IPS DF 19.7 (cell line): ENCODE measurements at places on chromosomes 12 and 14.
A peak's percentile ranks its signal among the peaks of the same experiment; 100 is the strongest.

DNA sequence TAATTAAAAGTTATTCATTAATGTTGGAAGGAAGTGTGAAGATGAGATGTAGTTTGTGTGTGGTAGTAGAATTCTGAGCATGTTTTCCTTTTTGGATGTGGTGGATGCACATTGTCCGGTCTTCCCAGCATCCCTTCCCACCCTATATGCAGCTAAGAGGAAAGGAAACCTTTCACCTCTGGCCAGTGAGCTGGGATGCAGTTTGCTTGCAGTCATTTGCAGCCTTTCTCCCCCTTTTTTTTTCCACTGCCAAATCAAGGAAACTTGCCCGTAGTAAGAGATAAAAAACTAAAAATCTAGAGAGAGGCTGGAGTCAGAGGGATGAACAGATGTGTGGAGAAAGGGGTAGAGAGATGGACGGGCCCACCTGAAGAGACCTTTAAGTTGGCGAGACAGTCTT is 72.5 kb upstream of the SLC38A2 start:
- DNase-seq, result no peak

- DNase-seq, result no peak
These were observed 80.0 kb downstream of the AACS start for GRCh38 chr12:125145196-125145595.

DNA sequence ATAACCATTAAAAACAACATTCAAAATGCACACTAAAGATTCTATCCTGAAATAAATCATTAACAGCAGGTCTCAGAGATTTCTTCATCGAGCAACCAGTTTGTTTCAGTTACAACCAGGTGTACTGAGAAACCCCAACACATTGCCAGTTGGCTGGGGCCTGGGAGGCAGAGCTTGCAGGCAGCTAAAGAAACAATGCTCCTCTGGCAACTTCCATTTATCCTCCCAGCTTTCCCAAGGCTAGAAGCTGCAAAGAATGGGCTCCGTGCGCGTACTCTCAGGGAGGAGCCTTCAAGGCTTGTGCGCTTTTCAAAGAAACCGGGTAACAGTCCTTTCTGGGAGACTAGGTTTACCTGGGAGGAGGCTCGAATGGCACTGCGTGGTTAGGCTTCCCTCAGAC is 181.6 kb downstream of the MSRB3 start:
- DNase-seq, result no peak

GRCh38 chr12:95790033-95790916 is at the start of gene NTN4:
NTN4 (minus strand) TSS chr12:95790764; CDS start chr12:95790309, 455 bp downstream.
- no peak for DNase-seq

- no peak for DNase-seq
These were observed 338.4 kb downstream of the RAD51B start for GRCh38 chr14:68157971-68158371.

DNA sequence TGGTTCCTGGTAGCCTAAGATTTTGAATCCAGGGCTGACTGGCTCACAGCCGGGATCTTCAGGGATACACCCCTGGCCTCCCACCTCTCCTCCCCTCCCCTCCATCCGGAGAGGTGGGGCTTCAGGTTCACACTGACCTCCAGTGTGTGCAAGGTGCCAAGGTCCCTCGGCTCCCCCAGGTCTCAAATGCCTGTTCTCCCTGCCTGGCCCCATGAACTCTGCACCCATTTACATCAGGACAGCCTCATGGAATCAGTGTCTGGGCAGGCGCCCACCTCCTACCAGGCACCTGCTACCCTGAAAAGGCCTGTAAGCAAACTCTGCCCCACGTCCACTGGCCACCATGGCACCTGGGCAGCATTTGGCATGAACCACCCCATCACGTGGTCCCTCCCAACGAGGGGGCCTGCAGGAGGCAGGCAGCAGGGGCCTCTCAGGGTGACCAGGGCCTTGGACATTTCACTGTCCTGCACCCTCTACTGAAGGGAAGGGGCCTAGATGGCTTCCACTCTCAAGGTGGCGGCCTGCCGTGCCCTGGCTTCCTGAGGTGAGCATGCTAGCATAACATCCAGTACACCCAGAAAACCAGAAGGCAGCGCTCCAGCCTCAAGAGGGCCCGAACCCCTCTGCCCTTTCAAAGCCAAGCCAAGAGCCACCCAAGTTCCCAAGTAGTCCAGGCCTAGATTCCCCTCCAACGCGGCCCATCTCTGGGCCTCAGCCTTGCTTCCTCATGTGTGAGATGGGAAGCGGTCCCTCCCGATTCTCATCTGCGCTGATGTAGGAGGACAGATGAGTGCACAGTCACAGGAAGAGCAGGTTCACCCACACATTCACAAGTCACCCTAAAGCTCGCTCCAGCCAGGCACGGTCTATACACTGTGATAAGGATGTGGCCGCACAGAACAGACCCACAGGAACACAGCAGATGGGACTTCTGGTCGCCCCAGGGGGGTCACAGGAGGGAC is 37.3 kb downstream of the CCDC85C start:
- no peak for DNase-seq

GRCh38 chr12:10247436-10248058 is 34.9 kb downstream of the GABARAPL1 start:
- DNase-seq, result no peak

- DNase-seq, result no peak
These were observed 27.9 kb upstream of the GOLGA3 start for GRCh38 chr12:132856581-132856980.

DNA sequence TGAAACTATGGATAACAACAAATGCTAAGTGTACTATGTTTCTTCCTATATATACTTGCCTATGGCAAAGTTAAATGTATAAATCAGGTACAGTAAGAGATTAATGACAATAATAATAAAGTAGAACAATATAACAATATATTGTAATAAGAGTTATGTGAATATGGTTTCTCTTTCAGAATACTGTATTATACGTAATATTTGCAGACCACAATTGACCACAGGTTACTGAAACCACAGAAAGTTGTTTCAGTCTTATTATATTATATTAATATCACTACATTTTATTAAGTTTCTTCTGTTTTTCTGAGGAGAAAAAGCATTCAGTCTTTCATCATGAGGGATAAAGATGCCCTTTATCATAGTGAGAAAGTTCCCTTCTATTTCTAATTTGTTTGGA is 131.2 kb downstream of the EML1 start:
- DNase-seq, result no peak

DNA sequence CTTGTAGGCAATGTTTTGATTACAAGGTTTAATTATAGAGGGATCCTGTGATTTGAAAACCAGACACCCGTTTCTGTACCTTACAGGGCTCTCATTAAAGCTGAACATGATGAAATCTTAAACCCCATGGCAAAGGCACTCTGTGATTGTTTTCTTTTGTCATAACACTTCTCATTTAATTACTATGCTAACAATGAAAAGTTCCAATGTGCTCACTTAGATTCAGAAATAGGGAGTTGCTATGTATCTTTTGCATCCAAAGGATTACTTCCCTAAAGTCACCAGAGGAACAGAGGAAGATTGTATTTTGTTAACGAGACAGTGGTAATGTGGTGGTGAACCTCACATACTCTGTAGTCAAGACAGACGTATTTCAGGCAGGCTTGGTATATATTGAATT is 81.5 kb upstream of the MYF6 start:
- no peak for DNase-seq

GRCh38 chr12:62802984-62803383 is 132.0 kb downstream of the PPM1H start:
- no peak for DNase-seq

DNA sequence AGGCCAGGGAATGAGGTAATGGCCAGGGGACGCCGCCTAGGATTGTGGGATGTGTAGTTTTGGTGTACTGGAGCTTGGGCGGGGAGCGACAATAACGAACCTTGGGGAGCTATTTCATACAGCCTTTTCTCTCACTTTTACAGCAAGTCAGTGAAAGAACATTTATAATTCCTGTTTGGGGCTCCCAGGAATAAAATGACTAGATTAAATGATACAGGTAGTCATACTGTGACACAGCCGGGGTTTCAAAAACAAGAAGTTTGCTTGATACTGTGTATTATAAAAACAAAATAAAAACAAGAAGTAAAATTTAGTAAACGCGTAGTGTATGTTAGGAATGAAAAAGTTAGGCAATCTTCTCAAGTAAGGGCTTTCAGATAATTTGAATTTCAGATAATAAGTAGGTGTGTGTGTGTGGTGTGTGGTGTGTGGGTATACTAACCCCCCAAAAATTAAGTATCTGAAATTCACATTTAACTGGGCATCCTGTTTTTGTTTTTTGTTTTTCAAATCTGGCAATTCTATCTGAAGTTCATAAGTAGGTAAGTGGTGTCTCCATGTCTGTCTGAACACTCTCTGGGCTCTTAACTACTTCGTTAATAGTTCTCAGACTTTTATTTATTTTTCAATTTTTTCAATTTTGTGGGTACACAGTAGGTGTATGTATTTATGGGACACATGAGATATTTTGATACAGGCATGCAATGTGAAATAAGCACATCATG is 458 bp upstream of the DCTN2 start:
- no peak for DNase-seq

- no peak for DNase-seq
These were observed 36.1 kb upstream of the PRB2 start for GRCh38 chr12:11431486-11431885.

GRCh38 chr14:74400031-74400685 is 25.9 kb downstream of the SYNDIG1L start:
- no peak for DNase-seq

GRCh38 chr12:128797119-128798118 is 26.3 kb downstream of the SLC15A4 start:
- DNase-seq, result peak; percentile 63

- DNase-seq, result no peak
These were observed 10.2 kb downstream of the TBX5 start for GRCh38 chr12:114395755-114396152.

DNA sequence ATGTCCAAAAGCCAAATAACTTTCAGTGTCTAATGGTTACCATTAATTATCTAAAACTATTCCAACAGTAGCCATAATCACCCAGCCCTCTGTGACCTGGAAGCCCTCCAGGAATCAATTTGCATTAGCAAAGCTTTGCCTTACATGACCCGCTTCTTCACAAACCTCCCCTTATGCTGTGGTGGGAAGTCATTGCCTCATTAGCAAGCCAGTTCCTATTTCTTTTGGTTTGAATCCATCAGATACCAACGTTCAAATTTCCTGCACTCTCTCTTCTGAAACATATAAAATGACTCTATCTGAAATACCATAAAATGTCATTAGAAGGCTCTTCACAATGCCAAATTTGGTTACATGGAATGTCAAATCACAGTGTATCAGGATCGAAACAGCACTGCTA is 268.3 kb upstream of the PRKD1 start:
- no peak for DNase-seq

DNA sequence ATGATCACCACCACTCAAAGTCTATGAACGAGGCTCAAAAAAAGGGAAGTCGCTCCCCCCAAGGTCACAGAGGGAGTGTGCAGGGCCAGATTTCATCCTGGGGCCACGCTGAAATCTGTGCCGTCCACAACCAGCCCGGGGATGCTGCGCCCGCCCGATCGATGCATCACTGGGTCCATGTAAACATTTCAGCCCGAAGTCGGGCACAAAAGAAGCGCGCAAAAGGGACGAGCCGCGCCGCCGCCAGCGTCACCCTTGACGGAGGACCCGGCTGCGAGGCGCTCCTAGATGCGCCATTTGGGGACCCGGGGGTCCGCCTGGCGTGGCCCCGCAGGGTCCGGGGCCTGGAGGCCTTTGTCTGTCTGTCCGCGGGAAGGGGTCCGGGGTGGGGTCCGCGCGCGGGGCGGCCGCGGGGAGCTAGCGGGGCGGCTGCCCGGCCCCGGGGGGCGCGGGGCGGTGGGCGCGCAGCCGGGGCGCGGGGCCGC is 503 bp downstream of the FBXO21 start:
- DNase-seq, result no peak

DNA sequence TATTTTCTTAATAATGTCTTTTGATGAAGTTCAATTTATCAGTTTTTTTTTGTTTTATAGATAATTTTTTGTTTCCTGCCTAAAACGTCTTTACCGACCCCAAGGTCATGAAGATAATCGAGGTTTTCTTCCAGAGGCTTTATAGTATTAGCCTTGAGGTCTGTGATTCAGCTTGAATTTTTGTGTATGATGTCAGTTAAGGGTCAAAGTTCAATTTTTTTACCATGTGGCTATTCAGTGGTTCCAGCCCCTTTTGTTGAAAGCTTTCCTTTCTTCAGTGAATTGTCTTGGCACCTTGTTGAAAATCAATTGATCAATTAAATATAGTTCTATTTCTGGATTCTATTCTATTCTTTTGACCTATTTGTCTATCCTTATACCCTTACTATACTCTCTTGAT is 3.2 kb upstream of the MGST1 start:
- DNase-seq, result no peak

DNA sequence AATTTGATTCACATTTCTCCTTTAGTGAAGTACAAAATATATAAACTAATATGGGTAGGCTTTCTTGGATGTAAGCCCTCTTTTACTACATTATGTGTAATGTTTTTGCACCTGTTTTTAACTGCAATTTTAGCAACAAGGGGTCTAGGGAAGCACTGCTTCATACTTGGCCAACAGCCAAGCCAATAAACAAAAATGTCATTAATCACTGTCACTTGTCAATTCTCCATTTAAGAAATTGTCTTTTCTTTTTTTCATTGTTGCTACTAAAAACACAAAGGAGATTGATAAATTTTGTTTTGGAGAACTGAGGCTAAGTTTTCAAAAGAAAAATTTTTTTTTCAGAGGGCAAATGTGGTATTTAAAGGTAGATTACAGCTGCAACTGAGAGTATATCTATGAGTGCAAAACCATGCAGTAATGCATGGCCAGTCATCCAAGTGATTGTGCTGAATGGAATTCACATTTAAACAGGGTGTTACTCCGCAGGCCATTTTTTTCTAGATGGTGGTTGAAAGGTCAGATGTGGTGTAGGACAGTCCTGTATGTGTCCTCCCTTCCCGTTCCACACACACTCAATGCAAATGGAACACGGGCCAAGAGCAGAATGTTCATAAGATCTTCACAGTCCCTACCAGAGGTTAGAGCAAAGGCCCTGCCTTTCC is 503.0 kb upstream of the LMO3 start:
- DNase-seq, result no peak

- DNase-seq, result no peak
These were observed 6.0 kb upstream of the PRKAG1 start for GRCh38 chr12:49024543-49024942.

- no peak for DNase-seq
These were observed 35.7 kb upstream of the ACTN1 start for GRCh38 chr14:69014829-69015259.

DNA sequence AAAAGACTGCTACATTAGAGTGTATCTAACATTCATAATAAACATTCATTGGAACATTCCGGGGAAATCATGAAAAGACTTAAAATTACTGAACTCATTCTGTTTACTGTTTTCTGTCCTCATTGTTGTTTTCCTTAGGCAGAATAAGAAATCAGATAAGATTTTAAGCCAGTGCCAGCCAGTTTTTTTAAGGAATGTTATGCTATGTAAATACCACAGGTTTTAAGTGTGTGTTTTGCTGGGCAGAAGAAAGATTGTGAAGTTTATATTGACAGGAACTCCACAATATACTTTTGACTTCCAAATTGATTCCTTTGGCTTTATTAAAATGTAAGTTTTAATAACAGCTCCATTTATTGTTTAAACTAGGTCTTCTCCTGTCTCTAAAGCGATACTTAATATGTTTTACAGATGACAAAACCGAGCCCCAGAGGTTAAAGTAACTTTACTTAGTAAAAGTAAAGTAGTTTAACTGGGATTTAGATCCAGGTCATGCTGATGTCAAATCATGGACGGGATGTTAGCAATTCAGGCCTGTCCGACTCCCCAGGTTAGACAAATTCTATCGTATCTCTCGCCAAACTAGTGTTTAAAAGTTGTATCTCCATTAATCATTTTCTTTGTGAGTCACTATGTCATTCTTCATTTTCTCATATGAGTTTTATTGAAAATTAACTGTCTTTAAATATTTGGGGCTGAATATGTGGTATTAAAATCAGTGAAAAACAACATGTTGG is 1.7 kb downstream of the LARP4 start:
- DNase-seq, result no peak

- DNase-seq, result no peak
These were observed 687 bp downstream of the IFFO1 start for GRCh38 chr12:6555018-6555691.
